ENCODE measurements at places on chromosomes 13 and 19.

GRCh38 chr19:54129617-54129996, 8.0 kb upstream of the CNOT3 start:
- no peak for DNase-seq

GRCh38 chr19:7868671-7869452, 5.3 kb downstream of the PRR36 start:
- no peak for DNase-seq

DNA sequence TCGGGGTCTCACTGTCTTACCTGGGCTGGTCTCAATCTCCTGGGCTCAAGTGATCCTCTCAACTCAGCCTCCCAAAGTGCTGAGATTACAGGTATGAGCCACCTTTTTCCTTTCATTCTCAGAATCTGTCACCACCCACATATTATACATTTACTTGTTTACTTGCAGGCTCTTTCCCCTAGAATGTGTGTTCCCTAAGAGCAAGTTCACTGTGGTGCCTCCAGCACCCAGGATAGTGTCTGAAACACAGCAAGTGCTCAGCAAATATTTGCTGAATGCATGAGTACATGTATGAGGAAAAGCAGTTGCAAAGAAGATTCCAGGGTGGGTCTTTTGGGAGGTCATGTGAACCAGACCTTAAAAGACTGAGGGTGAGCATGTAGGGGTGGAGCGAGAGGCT, 96.8 kb downstream of the RGCC start:
- no peak for DNase-seq

DNA sequence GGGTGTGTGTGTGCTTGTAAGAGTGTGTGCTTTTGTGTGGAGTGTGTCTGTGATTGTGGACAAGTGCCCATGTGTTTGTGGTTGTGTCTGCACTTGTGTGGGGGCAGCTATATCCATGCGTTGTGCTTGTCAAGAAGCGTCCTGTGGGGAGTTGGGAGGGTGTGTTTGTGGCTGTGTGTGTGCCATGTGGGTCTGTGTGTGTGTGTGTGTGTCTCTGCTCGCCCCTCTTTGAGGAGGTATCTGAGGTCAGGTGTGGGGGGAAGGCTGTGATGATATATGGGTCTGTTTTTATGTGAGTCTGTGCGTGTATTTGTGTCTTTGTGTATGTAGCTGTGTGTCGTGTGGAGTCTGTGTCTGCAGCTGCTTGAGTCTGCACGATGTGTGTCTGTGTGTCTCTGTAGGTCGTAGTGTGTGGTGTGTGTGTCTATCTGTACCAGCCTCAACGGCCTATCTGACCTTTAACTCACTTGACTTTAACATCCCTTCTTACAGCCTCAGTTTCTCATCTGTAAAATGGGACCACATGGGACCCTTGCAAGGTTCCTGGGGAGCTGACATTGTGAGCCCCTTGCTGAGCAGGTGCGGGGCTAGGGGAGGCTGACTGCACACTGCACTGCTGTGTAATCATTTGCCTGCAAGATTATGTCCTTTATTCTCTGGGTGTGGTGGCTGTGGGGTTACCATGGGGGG, 4.0 kb upstream of the NFIC start:
- DNase-seq: no peak

- DNase-seq: peak; percentile 83
Observed at GRCh38 chr19:4636151-4636717, 3.1 kb upstream of the TNFAIP8L1 start.

DNA sequence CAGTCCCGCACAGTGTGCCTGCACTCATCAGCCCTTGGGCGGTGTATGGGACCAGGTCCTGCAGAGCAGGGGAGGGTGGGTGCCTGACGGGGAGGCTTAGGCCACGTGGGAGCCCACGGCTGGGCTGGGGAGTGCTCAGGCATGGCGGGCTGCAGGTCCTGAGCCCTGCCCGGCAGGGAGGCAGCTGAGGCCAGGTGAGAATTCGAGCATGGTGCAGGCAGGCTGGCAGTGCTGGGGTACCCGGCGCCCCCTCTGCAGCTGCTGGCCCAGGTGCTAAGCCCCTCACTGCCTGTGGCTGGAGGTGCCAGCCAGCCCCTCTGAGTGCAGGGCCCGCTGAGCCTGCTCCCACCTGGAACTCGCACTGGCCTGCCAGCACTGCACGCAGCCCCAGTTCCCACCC, 630.9 kb upstream of the PCDH20 start:
- DNase-seq: no peak

DNA sequence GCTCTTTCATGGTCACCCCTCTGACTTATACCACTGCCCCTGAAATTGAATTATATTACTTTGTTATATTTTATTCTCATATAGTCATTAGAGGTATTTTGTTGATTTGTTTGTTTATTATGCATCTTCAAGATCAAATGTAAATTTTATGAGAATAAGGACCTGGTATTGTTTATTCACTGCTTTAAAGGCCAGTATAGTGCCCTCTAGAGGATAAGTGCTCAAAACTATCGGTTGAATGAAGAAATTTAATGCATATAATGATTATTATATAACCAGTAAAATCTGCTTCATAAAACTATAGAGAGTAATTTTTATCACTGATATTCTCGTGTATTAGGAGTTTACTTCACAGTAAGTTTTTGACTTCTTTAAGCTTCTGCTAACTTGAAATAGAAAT, 1401.9 kb downstream of the SLITRK1 start:
- DNase-seq: no peak

DNA sequence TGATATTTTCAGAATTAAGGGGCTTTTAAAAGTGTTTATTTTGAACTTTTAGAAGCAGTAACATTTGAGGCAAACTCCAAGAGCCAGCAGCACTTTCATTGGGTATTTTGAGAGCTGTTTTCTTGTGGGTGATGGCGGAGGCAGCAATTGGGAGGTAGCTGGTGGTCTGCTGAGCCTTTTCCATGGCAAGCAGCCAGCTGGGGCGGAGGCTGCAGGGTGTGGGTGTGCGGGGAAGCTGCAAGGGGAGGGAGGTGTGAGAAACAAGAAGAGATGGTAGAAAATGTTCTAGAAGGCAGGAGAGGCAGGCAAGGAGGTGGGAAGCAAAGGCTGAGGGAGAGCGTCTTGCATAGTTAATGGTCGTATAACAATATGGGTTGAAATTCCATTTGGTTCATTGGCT, 223.4 kb upstream of the HTR2A start:
- DNase-seq: peak; percentile 46

GRCh38 chr13:49530457-49530856, 34.7 kb downstream of the PHF11 start:
- DNase-seq: no peak

DNA sequence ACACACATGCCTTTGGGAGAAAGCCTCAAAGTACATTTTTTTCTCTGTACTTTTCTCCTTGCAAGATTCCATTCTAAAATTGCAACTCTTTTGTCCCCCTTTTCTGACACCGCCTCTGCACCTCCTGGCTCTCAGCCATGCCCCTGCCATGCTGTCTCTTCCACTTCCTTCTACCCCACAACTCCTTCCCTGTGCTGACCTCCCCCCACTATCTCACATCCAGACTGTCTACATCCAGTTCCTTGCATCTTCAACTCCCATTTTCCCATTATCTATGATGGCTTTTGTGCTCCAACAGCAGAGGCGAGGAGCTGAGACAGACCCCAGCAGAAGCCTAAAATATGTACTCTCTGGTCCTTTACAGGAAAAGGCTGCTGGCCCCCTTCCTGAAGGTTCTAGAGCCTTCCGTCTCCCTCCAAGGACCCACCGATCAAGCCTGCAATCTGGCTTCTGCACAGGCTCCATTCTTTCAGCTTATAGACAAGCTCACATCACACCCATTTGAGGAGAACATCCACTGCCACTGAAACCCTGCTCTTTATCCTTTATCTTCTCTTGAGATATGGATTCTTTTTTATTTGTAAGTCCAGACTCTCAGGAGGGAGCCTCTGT, 50.2 kb downstream of the RFX2 start:
- DNase-seq: no peak

DNA sequence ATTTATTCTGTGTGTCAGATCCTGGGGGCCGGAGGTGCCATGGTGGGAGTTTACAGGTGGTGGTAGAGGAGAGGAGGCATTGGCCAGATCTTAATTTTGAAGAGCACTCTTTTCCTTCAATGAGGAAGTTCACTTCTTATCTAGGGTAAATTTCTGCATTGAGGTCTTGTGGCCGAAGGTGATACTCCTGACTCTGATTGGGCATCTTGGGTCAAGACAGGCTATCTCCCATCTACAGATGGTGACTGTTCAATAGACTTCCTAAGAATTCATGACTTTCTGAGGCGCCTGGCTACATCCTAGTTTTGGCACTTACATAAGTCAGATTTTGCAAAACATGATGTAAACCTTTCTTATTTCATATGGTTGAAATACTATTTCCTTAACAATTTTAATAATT, 135.2 kb downstream of the SUCLA2 start:
- DNase-seq: no peak

GRCh38 chr19:2033825-2034159, 17.3 kb downstream of the MKNK2 start:
- no peak for DNase-seq

DNA sequence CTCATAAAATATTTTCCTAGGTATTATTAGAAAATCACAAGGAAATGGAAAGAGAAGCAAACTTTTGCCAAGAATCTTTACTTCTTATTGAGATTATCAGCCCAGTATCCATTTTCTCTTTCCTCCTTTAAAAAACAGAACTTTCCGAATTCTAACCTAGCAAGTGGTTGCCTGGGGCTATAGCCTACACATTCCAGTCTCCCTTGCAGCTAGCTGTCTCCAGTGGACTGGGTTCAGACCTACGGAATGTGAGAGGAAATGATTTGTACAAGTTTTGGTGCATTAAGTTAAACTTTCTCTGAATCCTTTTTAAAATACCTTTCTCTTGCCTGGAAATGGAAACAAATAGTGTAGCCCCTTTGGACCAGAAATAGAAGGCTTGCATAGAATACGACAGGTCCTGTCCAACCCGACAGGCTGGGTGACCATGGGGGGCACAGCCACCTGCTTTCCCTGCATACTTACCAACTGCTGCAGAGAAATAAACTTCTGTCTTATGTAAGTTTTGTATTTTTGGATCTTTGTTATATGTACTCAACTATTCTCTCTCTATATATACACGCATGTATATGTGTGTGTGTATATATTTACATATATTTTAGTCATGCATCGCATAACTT, 185.9 kb downstream of the NALCN start:
- no peak for DNase-seq

GRCh38 chr19:58033741-58034476, at the start of gene ZSCAN1:
TSS of gene ZSCAN1 (plus strand) at chr19:58034025. CDS start at chr19:58037837, 3,812 bp downstream.
- peak; percentile 94 for DNase-seq

DNA sequence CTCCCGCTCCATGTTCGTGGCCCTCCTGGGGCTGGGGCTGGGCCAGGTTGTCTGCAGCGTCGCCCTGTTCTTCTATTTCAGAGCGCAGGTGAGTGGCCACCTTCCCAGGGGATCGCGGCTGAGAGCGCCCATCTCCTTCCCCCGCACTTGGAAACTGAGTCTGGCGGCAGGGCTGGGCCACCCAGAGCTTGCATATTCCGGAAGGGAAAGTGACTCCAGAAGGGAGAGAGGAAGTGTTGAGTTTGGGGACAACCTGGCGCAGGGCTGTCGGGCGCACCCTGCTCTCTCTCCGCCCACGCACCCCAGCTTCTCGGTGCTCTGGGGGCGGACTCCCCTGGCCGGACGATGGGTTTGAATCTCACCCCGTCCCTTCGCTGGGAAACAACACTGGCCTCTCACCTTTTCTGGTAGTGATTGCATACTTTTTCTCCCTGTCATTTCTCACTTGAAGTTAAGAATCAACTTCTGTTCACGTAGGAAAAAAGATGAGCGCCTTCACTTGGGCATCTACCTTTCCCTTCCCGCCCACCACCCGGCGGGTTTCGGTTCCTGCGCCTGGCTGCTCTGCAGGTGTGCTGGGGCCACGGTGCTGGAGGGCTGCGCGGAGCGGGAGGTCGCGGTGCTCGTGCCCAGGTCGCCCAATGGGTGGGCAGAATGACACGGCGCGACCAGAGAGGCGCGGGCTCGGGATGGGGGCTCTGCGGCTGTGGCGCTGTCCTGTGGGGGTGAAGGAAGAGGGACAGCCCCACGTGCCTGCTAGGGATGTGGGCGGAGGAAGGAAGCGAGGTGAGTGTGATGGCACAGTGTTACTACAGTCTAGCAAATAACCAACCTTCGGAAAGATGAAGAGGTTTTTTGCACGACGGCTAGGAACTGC, 721 bp downstream of the TNFSF11 start:
- no peak for DNase-seq

- no peak for DNase-seq
Observed at GRCh38 chr13:45456196-45456972, 8.4 kb upstream of the COG3 start.

DNA sequence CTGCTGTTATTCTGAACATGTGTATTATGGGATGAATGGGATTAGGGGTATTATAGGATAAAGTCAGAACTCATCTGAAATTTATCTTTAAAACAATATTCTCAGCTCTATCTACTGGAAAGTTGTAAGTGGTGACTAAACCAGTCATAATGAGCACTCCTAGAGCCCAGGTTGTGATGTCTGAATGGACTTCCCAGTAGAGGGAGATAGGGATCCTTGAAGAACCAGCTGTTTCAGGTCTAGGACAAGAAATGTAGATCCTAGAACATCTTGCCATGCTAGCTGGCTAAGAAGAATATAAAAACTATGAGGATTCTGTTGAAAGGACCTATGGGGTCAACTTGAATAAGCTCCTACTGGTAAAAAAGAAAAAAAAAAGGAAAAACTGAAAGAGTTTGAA, 310.8 kb downstream of the SLC7A1 start:
- DNase-seq: no peak

DNA sequence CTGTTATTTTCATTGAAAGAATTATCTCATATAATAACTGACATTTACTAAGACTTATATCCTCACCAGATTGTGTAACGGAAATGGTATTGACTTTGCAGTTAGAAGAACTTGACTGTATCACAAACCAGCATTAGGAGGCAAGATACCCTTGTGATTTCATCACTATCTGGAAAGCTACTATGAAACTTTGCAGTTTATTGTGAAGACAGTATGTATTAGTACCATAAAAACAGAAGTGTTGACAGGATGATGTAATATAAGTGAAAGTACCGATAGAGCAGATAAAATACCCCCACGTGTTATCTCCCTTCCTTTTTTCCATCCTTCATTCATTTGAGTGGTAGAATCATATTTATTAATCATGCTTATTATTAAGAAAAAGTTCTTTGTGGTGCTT, 365.7 kb upstream of the KLHL1 start:
- no peak for DNase-seq

GRCh38 chr19:17576758-17577456, 21.5 kb downstream of the COLGALT1 start:
- peak; percentile 70 for DNase-seq

Measured in BE2C (cell line).